ENCODE measurements at places on chromosomes 5 and 9.

DNA sequence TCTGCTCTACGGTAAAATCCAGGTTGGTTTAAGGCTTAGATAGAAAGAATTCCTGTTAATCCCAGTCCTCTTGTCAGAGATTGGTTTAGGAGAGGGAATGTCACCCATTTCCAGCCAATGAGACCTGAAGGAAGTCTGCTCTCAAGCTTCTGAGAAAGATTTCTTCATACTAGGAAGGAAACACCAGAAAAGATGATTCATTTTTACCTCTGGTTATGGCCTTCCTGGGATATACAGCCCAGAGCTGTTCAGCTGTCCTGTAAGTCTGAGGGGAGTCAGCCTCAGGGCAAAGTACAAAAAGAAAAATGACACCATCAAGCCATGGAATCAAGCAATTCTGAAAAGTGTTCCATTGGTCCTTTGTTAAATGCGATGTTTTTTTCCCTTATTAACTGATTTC, 18.6 kb upstream of the CFAP95 start:
- no peak for DNase-seq

GRCh38 chr5:16418471-16418922, 47.1 kb downstream of the ZNF622 start:
- no peak for DNase-seq

DNA sequence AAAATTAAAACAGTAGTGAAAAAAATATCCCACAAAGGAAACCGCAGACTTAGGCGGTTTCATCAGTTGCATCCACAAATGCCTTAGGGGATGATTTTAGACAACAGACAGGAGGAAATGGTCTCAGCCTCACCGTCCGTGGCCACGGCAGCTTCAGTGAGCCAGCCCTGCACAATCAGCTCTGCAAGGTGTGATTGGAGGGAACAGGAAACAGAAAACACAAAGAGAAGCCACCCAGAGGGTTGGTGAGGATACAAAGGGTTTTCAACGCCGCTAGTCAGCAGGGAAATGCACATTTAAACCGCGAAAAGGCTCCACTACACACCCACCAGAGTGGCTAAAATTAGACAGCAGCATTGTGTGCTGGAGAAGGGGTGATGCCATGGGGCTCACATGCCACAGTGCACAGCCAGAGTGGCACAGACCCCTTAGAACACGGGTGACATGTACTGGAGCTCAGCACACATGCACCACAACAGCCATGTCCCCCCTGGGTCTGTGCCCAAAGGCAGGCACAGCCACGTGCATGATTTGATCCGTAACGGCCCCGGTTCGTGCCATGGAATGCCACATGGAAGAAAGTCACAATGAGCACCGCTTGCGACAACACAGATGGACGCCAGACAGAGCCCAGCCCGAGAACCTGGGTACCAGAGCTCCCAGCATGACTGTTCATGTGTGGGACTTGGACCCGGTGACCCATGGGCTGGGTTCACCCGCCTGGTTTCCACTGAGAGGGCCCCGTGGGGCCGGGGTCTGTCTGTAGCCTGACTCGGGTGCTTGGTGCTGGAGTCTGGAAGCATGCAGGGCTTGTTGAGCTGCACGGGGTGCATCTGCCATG, 18.3 kb upstream of the TERT start:
- DNase-seq, result no peak

DNA sequence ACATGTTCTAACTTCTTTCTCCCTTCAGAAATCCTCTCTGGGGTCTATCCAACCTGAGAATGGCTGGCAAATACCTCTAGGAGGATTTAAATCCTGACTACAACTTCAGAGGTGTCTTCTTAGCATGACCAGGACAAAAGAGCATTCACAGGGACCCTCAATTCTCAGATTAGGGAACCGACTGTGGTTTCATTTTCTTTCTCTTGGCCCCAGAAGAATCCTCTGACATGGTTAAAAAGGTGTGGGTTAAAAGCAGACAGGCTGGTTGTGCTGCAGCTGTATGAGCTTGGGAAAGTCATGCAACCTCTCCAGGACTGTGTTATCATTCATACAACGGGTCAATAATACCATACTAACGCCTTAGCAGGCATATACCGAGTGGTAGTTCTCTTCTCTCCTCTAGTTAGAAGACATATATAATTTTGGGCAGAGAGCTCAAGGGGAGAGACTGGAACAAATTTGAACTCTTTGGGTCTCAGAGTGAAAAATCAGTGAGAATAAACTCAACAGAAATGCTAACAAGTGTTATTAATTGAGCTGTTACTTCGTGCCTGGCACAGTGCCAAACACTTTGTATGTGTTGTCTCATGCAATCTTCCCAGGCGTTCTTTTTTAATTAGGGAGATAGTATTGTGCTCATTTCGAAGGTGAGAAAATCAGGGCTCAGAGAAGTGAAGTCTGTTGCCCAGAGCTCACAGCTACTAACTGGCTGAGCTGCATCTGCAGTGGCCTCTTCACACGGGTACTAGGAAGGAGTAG, 35.2 kb downstream of the INSYN2B start:
- no peak for DNase-seq

DNA sequence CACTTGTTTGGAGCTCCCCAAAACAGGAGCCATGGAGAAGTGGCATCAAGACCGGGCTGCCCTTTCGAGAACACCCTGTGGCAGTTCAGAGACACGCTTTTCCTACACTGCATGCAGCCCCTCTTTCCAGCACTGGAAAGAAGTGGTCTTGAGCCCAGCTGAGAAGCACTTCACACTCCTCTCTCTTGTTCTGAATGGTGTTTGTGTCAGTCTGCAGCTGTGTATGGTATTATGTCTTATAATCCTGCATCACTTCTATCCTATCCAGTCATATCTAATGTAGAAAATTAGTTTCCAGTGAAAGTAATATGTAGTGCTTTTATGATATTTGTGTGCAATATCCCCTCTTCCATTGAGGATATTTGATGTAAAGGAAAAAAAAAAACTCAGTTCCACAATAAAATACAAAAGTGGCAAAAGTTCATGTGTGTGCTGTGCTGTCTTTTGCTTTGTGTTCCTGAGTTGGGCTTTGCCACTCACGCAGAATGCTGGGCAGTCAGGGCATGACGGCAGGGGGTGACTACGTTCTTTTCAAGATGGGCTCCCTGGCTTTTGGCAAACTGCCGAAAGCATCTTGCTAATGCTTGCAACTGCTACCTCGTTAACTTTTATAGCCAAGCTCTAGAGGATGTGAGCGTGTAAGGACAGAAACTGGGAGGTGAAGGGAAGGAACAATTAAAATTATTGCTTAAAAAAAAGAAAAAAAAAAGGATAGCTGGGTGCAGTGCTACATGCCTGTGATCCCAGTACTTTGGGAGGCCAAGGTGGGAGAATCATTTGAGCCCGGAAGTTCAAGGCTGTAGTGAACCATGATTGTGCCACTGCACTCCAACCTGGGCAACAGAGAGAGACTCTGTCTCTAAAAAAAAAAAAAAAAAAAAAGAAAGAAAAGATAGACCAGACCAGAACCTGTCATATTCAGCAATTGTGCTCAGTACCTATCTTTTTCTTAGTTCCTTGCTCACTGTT, 102.2 kb downstream of the MAP1B start:
- no peak for DNase-seq

- DNase-seq, result no peak
Measured at GRCh38 chr5:143534761-143535154, 131.3 kb upstream of the NR3C1 start.

DNA sequence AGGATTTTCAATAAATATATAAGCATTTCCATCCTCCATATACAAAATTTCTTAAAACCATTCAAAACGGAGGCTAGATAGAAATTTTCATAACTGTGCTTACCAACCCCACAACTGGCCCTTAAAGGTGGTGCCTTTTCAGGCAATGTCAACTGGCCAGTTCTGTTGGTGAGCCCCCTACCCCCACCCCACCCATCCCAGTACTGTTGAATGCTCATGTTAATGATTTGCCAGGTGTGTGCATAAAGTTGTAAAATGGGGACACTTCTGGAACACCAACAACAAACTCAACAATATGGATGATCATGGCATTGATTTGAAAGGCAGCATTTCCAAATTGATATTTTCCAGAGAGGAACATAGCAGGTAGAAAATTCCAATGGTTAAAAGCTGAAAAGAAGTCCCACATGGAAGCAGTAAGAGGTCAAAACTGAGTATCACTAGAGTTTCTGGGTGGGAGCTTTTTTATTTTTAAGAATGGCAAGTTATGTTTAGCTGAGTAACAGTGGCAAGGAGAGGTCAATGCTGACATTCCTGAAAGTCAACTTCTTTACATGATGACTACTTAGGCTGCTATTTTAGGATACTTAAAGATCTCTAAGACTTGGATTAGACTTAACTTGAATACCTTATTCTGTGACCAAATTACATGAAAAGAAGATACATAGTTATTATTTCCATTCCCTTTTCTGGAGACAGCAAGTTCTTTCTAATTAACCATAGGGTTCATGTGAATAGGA, 2.7 kb downstream of the LEAP2 start:
- no peak for DNase-seq

- DNase-seq, result no peak
Measured at GRCh38 chr5:103393101-103393754, 134.7 kb downstream of the MACIR start.

GRCh38 chr5:115428676-115429075, 115.9 kb downstream of the FEM1C start:
- no peak for DNase-seq

All from hypothalamus (tissue), 51 donors.